ENCODE measurements at places on chromosomes 16 and 17.
A peak's percentile ranks its signal among the peaks of the same experiment; 100 is the strongest.

DNA sequence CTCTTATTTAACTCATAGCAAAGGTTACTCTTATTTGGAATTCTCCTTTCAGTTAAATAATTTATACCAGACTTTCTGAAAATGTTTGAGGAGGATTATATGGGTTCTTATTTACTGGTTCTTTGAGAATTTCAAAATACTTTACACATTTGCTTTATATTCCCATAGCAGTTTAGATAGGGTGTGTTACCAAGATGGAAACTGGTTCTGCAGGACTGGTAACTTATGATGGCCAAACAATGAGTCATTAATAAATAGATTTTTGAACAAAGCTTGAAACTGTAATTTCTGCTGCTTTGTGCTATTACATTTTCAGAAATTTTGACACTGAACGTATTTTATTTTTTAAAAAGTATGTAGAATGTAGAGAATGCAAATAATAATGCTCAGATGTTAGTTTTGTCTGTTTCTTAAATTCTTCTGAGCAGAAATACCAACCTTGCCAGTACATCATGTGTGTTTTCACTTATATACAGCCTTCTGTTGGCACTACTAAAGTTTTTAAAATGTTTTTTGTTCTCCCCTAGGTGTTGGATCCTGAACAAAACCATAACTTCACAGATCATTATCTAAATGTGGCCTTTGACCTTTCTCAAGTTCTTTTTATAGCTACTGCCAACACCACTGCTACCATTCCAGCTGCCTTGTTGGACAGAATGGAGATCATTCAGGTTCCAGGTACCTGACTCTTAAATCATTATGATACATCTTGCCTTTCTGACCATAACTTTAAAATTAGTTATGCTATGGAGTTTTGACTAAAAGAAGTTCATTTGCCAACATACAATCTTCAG is 48.3 kb upstream of the ABCC11 start:
- DNase-seq = no peak

DNA sequence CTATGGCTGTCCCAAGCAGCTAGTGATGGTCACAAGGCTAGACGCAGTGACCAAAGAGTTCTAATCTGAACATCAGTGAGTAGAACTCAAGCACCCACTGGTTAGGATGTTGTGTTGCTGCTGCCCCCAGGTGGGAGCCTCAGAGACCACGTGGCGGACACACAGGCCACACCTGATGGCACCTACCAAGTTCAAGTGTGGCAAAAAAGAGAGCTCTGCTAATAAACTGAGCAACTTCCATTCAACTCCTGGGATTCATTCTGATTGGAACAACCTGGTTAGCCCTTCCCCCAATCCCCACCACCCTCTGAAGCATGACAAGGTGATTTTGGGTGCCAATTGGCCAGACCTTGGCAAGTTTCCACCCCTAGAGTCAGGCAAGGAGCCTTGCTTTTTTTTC is 3.5 kb upstream of the LCMT1 start:
- DNase-seq = peak; percentile 3

DNA sequence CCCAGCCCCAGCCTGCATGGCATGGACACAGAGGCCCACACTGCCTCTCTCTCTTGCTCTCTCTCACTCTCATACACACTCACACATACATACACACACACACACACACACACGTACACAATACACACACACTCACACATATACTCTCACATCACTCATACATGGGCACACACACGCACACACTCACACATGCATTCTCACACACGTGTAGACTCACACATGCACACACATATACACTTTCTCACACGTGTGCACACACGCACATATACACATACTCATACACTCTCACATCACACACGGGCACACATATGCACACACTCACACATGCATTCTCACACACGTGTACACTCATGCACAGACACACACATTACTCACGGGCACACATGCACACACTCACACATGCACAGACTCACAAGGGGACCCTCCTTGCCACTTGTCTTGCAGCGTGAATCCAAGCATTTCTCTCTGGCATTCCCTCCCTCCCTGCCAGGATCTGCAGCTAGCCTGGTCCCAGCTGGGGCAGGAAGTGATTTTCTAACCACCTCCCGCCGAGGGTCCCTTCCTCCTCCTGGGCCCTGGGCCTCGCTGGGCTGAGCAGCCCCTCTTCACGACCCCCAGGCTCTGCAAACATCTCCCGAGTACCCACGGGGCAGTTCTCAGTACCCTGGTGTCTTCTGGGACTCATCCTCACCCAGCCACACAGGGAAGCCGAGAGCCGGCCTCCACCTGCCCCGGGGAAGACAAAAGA is 37.5 kb downstream of the IL21R start:
- DNase-seq = no peak

DNA sequence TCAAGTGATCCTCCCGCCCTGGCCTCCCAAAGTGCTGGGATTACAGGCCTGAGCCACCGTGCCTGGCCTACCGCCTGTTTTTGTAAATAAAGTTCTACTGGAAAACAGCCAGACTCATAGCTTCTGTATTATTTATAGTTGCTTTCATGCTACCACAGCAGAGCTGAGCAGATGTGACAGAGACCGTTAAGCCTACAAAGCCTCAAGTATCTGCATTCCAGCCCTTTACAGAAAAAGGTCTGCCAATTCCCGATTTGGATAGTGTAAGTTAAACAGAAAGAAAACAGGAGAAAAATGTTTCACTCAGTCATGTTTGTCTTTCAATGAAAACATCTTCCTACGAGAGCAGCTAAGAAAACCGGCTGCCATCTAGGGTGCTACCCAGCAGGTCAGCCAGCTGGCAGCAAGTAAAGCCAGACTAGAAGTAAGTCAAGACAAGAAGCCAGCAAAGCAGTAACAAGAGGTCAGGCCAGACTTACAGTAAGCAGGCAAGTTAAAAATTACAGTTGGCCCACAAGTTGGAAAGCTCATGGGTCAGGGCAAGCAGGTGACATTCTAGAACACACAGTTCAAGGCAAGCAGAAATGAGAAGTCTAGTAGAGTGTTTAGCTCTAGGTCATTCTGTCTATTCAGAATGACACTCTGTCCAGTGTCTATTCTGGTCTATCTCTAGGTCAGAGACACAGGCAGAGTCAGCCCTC is 17.7 kb downstream of the NCBP3 start:
- no peak for DNase-seq

DNA sequence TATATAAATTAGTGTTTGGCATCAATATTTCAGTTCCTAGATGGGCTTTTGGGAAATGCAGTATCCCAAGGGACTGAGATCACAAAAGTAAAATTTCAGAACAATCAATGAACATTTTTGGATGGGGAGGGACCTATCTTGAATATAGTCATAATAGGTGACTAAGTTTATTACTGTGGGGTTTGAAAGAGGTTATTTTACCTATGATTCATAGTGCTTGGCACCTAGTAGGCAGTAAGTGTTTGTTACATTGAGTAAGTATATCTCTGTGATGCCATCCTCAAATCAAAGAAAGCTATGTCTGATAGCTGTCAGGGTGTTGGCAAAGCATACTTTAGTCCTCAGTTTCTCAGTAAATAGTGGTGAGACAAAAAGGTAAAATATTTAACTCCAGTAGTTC is 36.9 kb downstream of the ZNF207 start:
- DNase-seq = no peak

DNA sequence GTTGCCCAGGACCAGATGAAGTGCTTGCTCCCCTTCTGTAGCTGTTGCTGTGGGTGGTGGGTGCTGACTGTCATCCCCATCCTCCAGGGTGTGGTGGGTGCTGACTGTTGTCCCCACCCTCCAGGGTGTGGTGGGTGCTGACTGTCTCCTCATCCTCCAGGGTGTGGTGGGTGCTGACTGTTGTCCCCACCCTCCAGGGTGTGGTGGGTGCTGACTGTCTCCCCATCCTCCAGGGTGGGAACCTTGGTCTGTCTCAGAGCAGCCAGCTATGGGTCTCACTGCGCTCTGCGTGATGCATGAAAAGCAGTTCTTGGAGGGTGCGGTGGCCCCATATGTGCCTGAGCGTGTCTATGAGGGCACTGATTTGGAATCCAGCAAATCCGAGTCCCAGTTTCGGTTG is 163.8 kb downstream of the RPTOR start:
- no peak for DNase-seq

GRCh38 chr16:77250400-77250799 is 51.2 kb downstream of the SYCE1L start:
- DNase-seq = no peak

DNA sequence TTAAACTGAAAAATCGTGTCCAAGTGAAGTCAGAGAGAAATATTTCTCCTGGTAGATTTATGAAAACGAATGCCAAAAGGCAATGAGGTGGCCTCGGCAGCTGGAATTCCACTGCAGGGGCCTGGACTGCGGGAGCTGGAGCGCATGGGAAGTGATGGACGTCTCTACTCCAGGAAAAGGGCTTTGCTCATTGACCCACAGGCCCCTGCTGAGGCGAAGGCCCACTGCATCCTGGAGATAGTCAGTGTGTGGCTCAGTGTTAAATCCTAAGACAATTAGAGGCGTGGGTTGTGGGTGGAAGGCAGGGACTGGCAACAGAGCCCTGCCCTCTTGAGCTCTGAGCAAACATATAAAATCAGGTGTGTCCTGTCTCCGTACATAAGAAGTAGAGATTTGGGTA is 191.4 kb downstream of the SLC39A11 start:
- DNase-seq = peak; percentile 30

DNA sequence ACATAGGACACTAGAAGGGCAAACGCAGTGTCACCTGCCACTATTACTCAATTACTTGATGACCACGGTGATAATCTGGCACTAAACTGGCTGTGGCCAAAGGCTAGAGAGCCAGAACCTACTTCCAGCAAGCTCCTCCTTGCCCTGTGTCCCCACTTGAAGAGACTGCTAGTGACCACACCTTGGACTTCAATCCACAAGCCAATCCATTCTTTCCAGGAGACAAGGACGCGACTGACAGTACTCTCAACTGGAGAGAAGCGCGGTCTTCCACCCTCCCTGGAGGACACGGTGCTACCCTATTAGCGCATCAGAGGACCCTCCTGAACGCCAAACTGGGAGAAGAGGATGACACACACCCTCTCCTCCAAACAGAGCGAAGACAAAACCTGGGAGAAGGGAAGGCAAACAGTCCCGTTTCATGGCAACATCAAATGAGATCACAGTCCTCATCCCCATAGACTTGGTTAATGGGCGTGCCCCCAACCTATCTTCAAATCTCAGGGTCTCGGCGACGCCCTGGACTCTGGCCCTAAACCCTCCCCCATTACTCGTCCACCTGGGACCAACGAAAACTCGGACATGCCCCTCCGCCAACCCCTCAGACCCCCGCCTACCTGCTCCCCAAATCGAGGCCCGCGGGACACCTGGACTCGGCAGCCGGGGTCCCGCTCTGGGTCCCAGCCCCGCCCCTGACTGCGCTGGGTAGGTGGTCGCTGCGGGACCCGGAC is 508 bp downstream of the FLCN start:
- peak; percentile 69 for DNase-seq

DNA sequence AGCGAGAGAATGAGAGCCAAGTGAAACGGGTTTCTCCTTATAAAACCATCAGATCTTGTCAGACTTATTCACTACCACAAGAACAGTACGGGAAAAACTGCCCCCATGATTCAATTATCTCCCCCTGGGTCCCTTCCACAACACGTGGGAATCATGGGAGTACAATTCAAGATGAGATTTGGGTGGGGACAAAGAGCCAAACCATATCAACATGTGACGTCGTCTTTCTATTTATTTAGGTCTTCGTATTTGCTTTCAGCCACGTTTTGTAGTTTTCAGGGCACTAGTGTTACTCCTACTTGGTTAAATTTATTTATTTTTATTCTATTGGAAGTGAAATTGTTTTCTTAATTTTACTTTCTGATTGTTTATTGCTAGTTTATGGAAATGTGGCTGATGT is 27.9 kb upstream of the CEP20 start:
- DNase-seq = no peak

GRCh38 chr16:74877706-74878105 is 103.1 kb upstream of the FA2H start:
- DNase-seq = no peak

- no peak for DNase-seq
These were observed 10.1 kb downstream of the GAS2L2 start for GRCh38 chr17:35742896-35743477.

- DNase-seq = peak; percentile 98
These were observed 14.4 kb downstream of the GJD3 start for GRCh38 chr17:40349895-40350688.

GRCh38 chr17:50151041-50151936 is 812 bp upstream of the PPP1R9B start:
- peak; percentile 95 for DNase-seq

- DNase-seq = peak; percentile 47
These were observed 393.9 kb upstream of the MAF start for GRCh38 chr16:79994418-79994817.

- no peak for DNase-seq
These were observed 15.4 kb downstream of the C17orf78 start for GRCh38 chr17:37391146-37391545.

DNA sequence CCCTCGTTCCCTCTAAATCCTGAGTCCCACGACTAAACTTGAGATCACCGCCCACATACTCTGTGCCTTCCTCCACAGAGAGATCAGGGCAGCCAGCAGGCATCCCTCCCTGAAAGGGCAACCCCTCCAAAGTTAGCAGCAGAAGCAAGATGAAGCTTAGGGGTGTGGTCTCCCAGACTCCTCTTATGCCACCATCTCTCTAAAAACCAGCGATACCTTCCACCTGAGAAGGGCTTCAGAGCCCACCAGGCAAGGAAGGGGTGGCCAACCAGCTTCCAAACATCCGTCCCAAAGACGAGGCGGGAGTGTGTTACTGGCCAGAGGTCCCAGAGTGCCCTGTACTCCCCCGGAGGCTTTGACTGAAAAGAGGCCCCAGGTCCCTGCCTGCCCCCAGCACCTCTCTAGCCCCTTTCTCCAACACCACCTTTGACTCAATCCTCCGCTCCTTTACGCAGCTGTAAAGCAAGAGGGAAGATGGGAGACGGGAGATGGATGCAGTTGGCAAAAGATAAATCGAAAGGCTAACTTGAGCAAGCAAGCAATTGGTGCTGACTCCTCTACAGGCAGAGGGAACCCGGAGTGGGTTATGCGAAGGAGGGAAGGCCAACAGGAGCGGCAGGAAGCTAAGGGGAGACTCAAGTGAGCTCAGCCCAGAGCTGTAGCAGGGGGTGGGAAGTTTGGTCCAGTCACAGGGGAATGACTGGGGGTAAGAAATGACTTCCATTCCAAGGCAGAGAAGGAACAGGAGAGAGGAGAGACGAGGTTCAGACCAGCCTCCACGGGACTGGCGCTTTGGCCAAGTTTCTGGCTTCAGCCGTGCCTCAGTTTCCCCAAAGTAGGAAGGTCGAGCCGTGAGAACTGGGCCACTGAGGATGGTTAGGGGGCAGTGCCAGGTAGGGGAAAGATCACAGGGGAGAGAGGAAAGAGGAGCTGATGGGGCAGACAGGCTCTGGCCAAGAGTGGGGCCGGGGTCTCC is 1.0 kb downstream of the ST3GAL2 start:
- peak; percentile 53 for DNase-seq

DNA sequence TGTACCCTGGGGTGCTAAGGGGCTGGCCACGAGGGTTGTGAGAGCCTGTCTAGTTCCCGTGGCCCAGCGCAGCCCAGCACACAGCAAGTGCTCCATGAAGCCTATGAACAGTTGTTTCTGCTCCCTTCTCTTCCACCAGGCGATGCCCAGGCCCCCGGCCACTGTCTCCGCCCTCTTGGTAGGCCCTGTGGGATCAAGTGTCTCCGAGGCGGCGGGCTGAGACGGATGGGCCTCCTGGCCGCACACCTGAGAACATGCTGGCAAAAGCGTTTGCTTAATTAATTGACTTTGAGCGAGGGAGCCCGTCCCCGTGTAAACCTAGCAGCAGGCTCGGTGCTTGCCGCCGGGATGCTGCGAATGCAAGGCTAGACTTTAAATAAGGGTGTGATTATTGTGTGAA is 129.7 kb upstream of the GSE1 start:
- no peak for DNase-seq

Measured in eye (tissue), 1 donor.